ENCODE measurements at places on chromosomes 7 and 10.

DNA sequence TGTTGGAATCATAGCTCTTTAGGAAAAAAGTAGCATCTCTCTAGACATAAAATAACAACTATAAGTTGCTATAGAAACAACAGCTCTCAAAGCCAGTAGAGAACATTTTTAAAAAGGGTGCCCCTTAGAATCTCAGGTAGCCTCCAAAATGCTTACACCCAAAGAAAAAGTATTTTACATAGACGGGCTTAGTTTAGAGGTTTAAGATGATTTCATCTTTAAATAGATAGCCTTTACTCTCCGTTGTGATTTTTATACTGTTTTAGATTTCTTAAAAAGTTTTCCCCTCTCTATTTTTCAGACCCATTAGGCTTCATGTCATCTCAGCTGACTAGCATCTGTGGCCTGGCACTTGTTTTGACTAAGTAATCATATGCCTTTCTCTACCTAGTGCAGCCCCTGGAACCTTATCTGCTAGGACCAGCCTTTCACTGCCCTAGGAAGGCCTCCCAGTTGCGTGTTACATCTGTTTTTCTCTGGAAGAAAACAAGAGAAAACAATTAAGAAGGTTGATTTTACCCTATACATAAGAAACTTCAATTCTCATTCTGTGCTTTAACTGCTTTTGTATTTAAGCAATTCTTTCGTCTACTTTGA lies 6.9 kb upstream of the BPGM start:
- DNase-seq = no peak

DNA sequence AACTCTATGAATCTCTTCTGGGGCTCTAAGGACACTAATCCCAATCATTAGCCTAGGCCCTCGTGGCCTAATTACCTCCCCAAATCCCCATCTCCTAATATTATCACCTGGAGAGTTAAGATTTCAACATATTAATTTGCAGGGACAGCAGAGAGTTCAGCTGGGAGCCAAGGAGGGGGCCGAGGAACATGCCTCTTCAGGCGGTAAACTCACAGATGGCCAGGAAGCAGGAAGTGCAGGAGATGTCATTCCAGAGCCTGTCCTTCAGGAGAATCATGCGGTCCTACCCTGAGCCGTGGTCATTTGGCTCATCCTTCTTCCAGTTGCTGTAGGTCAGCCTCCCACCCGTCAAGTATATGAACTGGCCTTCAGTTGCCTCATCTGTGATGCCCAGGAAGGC lies 21.9 kb upstream of the SFTPA2 start:
- DNase-seq = no peak

GRCh38 chr10:43069579-43069978 lies 7.3 kb upstream of the RET start:
- DNase-seq = no peak

- no peak for DNase-seq
Measured at GRCh38 chr10:60820093-60820754, 41.9 kb downstream of the CDK1 start.

DNA sequence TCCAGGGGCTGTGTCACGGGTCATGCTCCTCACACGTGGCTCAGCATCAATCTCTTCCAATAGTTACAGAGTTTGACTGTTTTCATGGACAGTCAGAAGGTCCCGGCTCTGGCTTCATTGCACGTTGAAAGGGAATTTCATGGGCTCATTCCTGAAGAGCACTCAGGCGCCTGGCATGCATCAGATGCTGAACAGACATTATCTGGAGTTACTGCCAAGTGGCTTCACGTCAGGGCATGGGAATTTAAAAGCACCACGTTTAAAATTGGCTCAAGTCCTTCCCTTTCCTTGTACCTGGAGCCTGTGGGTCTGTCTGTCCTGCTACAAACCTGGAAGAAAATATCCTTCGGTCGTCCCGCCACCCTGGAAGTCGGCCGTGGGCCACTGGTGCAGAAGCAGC lies 50.4 kb downstream of the CFAP46 start:
- no peak for DNase-seq

- DNase-seq = no peak
Measured at GRCh38 chr10:110739811-110740271, 95.7 kb downstream of the RBM20 start.

GRCh38 chr7:27302590-27302989 lies 60.0 kb downstream of the EVX1 start:
- no peak for DNase-seq

Data from OCI-LY7 (cell line).